ENCODE measurements at places on chromosomes 2 and 18.

DNA sequence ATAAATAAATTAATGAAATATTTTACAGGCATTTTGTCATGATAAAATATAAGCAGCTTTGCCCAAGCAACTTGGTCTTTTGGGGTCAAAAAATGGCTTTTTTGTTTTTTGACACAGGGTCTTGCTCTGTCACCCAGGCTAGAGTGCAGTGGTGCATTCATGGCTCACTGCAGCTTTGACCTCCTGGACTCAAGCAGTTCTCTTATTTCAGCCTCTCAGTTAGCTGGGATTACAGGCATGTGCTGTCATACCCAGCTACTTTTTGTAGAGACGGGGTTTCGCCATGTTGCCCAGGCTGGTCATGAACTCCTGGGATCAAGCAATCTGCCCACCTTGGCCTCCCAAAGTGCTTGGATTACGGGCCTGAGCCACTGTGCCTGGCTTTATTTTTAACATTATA lies 51.0 kb downstream of the ABI2 start:
- DNase-seq: no peak

GRCh38 chr2:161681046-161681445 lies 56.8 kb downstream of the SLC4A10 start:
- no peak for DNase-seq

GRCh38 chr2:132373391-132374135 lies 43.0 kb upstream of the GPR39 start:
- DNase-seq: peak; percentile 21

- no peak for DNase-seq
These were observed 55.0 kb downstream of the MAPK4 start for GRCh38 chr18:50614838-50615237.

DNA sequence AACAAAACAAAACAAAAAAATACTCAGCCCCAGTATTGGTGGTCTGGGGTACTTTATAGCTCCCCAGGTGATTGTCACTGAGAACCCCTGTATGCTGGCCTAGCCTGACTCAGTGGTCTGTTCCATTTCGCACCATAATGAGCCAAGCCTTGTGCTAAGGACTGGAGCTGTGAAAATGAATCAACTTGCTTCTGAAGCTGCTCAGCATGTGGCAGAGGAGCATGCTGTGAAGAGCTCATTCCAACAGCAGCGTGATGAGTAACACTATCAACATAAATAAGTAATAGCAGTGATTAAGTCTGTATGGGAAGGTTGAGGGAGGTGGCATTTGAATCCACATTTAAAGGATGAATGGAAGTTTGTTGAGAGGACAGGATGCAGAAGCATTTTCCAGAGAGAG lies 67.2 kb upstream of the ATL2 start:
- DNase-seq: no peak

- DNase-seq: no peak
These were observed 8.5 kb upstream of the PAX3 start for GRCh38 chr2:222307143-222307756.

GRCh38 chr18:25005541-25006403 lies 346.2 kb downstream of the ZNF521 start:
- DNase-seq: no peak

- peak; percentile 54 for DNase-seq
These were observed 88.6 kb upstream of the BCL11A start for GRCh38 chr2:60641811-60642788.

GRCh38 chr2:206832873-206833272 lies 67.5 kb downstream of the FASTKD2 start:
- DNase-seq: peak; percentile 85

- peak; percentile 94 for DNase-seq
These were observed 48.7 kb upstream of the C1GALT1C1L start for GRCh38 chr2:43724728-43725526.

DNA sequence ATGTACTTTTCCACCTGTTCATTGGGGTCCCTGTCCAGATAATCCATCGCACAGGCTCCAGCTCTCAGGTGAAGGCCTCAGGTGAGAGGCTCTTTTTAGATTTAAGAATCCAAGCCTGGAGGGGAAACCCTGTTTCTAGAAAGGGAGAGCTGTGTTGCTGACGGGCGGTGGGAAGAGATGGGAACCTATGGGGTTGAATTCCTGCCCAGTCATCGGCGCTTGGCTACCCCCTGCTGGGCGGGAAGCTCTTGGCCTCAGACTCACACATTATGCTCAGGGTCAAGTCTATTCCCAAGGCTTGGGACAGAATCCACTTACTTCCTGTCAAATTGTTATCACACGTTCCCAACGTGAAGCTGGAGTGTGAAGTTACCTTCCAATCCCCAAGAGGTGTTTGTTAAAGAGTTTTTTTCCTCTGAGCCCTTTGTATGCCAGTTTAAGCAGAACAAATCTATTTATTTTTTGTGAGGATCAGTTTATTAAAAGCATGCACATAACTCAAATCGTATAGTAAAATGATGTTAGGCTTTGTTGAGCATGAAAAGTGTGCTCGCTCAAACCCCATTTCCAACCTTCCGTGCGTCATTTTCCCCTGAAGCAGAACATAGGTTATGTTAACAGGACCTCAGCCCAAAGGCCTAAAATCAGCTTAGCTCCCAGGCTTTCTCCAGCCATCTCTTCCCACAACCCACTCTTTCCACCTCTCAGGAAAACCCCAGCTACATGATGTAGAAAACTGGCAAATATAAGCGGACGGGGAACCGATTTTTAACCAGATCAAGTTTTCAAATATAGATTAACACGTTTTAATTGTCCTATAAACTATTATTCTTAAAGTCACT lies 181.7 kb upstream of the ETAA1 start:
- peak; percentile 2 for DNase-seq

DNA sequence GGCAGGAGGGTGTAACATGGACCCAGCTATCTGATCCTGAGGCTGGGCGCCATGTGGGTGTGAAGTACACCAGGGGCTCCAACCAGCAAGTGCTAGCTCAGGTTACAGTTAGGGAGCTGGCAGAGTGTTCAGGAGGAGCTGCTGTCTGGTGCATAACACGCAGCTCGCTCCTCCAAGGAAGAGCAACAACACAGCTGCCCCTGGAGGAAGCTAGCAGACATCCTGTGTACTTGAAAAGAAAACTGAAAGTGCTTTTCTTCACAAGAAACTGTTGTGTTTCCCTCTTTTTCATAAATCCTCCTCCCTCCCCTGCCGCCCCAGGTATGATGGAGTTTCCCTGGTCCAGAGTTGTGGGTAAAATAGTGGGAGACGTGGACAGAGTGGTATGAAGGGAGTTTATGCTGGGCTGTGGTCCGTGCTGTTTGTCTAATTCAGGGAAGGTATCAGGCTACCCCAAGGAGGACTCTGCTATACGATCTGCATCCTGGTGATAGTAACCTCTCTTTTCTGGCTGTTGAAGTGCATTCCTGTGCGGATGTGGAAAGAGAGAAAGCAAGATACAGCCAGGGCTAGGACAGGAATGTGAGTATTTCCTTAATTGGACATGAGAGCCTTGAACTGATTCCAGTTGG lies 6.1 kb upstream of the LBH start:
- DNase-seq: peak; percentile 85

DNA sequence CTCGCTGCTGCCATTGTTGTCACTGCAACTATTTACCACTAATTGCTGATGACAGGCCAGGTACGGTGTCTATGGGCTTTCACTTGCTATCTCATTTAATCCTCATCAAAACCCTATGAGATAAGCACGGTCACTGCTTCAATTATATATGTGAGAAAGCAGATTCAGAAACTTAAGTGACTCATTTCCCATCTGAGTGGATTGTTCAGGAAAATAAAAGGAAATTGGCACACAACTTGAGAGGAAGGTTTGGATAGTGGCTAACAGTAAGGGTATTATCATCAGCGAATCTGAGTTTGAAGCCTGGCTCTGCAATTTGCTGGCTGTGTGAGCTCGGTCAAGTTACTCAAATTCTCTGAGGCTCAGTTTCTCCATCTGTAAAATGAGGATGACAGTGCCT lies 196.0 kb downstream of the KCNS3 start:
- DNase-seq: no peak

GRCh38 chr2:83944191-83944590 lies 514.9 kb downstream of the SUCLG1 start:
- no peak for DNase-seq

Measured in OCI-M1 (cell line).